ENCODE measurements at places on chromosomes 3 and 15. TPM values are rescaled to one million over a fixed set of nuclear protein-coding genes. Genes with fewer than 3 reads are reported as not detected.

CHL1 gene
- total RNA-seq = 0.10 TPM

EPHB1 gene
- 2.6 TPM for total RNA-seq

GRCh38 chr3:50354186-50354764 is 3.6 kb downstream of the CYB561D2 start:
- DNase-seq = no peak

TCAIM gene
- 43.3 TPM for total RNA-seq

GRCh38 chr3:197082871-197083270 is 53.3 kb upstream of the MELTF start:
- no peak for DNase-seq

GRCh38 chr3:39208463-39209055 is 16.2 kb upstream of the XIRP1 start:
- DNase-seq = peak; percentile 60
